EL (cell line): ENCODE measurements at places on chromosomes 7 and 10.

DNA sequence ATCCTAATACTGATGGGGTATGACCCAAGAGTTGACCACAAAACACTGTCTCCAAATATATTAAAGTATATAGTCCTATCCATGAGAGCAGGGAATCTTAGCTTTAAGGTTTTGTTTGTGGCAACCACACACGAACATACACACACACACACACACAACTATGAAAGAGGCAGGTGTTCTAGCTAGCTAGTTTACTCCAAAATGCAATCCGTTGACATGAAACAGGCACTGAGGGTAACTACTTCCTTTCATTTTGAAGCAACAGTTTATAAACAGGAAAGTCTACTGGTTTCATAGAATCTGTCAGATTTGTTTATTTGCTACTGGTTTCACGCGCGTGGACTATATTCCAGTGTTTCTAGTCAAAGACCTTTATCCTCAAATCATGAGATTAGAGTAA lies 14.8 kb downstream of the HTR5A start:
- no peak for DNase-seq

DNA sequence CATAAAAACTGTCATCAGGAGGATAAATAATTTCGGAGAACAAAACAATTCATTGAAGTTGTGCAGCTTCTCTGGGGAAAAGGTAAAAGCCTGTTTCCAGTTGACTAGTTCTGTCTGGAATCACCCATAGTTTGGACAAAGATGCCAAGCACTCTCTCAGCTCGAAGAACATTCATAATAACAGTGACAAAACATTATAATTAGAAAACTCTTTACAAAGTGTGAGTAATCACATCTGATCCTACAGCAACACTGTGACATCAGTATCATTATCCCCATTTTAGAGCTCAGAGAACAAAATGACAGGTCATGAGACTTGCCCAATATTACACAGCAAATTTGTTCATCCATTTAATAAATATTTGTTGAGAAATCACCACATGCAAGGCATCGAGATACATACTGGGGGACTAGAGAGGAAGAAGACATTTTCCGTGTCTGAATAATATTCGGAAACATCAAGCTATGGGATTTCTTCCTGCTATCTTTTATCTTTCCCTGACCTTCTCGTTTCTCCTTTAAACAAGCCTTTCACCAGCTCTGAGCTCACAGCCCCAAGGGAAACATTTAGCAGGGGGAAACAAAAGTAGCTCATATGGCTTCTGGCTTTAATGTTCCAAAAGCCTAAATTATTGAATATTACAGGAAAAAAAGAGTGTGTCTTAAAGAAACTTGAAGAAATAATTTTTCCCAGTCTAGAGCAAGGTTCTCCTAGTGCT lies 123.3 kb upstream of the GHITM start:
- no peak for DNase-seq

GRCh38 chr7:7607010-7607409 lies 33.5 kb upstream of the UMAD1 start:
- DNase-seq: no peak

DNA sequence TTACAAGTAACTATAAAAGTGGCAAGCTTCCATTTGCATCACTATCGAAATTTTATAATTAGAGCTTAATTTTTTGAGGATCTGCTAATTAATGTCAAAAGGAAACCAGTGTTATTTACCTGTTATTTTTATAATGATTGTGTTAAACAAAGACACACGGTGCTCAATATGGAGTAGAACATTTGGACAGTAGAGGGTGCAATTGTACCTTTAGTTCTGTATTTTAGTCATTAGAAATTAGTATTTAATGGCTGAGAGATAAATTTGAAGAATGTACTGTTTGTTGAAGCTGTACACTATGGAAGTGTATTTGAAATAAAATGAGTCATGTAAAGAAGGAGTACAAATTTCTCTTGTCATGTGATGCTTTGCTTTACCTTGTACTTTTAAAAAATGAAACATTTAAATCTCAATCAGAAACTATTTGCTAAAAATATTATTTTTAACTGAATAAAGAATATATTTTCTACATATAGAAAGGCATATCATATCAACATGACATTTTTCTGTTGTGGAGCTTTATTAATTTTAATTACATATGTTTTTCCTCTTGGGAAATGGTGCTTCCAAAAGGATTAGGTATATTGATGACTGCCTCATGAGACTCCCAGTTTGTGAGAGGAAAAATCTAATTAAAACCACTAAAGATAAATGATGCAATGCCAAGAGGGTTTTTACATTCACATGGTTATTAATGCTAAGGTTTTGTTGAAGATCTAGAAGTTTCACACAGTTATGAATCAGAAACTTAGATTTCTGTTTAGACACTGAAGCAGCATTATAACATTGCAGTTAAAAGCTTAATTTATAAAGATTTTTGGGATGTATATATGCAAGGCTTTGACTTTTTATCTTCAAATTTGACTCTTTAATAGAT lies 10.4 kb upstream of the PRKG1 start:
- peak; percentile 55 for DNase-seq
